ENCODE measurements at places on chromosomes 11 and 22. TPM values are rescaled to one million over a fixed set of nuclear protein-coding genes. Genes with fewer than 3 reads are reported as not detected.

Gene MUC15
- total RNA-seq = not detected

Gene NXPE2
- total RNA-seq = 0.09 TPM

Gene SLC29A2
- 0.17 TPM for total RNA-seq

Gene DBX1
- not detected for total RNA-seq

Gene ASPHD2
- 1.2 TPM for total RNA-seq

Gene SMTNL1
- not detected for total RNA-seq

Gene SNX32
- total RNA-seq = 4.0 TPM

Gene P2RY2
- not detected for total RNA-seq

Gene DDX25
- under 0.01 TPM for total RNA-seq

Gene TBX1
- 0.32 TPM for total RNA-seq

All from bronchial smooth muscle cell (primary cell).